ENCODE measurements at places on chromosomes 16 and 17.

GRCh38 chr16:28504707-28505404 is 1.8 kb downstream of the IL27 start:
- no peak for DNase-seq

DNA sequence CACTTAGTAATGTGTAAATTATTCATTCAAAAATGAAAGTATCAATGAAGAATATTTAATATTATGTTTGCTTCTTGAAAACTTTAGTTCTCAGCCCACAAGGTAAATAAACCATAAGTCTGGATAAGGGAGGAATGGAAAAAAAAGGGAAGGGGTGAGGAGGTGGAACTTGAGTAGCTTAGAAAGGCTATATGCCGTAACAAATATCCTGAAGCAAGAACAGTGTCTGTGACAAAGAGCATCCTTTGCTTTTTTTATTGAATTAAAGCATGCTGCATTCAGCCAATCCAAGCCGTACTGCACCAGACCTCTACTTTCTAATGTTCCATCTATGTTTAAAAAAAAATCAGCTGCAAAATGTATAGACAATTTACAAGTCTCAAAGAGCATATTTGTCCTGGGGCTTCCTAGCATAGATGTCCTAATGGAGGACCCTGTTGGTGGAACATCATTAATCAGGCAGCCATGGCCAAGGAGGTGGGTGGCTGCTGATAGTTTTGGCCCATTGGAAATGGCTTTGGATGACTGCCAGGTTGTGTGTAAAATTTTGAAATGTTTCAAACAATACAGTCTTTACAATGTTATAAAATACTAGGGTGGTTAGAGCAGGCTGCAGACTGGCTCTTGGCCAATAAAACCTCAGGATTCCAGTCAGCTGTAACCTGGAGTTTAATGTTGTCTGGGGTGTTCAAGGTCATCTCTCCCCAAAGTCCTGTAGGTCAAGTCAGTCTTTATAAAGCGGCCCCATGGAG is 895.8 kb upstream of the SOX9 start:
- no peak for DNase-seq

- no peak for DNase-seq
These were observed 231.4 kb upstream of the TNRC6C start for GRCh38 chr17:77727037-77727615.

DNA sequence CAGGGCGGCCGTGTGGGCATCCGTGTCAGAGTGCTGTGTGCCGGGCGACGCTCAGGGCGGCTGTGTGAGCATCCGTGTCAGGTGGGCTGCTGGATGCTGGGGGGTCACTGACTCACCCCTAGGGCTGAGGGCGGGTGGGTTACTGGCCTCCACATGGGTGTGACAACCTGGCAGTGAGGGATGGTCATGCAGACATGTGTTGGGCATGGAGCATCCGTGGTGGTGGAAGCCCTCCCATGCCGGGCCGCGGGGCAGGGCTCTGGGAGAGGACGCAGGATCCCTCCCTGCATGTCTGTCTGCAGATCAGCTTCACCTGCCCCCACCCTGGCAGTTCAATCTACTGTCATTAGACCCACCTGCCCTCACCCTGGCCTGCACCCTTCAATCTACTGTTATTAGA is 56.3 kb downstream of the METRNL start:
- DNase-seq = no peak

DNA sequence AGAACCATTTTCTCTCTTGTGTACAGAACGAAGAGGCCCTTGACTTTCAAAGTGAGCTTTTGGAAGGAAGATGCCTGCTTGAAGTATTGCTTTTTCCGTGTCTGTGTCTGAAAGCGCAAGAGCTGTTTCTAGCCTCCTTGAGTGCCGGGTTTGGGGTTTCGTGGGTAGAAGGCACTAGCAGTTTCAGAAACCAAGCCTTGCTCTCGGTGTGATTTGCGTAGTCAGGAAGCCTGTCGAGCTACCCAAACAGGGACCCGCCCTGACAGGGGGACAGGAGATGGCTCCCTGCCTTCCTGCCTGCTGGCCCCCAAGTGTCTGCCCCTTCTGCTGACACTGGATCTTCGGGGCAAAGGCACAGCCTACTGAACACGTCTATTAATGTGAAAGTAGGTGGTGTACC is 322.0 kb downstream of the MAF start:
- peak; percentile 45 for DNase-seq

DNA sequence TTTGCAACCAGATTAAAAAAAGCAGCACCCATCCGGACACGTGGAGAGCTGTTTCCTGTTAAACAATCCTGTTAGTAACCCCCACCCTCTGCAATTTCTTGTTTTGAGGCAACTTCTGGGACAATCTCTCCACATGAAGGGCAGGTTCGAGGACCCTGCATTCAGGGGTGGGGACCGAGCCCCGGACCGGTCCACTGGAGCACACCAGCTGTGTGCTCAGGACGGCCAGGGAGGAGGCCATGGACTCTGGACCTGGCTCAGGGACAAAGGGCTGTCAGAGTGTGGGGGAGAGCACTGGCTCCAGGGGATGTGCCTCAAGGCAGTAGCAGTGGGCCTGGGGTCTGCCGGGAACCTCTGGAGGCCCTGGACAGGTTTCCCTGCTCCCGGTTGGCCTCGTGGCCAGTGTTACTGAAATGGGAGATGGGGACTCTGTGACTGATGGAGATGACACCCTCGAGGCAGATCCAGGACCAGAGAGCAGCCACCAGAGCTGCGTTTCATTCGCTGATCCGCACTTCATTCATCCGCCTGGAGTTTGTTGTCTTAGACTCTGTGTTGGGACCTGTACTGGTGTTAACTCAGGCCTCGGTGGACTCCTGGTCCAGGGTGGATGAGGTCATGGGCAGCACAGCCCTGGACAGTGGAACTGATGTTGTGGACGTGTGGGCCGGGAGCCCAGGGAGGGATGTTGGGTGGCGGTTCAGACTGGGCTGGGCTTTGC is 2.9 kb upstream of the CPNE7 start:
- DNase-seq = no peak

DNA sequence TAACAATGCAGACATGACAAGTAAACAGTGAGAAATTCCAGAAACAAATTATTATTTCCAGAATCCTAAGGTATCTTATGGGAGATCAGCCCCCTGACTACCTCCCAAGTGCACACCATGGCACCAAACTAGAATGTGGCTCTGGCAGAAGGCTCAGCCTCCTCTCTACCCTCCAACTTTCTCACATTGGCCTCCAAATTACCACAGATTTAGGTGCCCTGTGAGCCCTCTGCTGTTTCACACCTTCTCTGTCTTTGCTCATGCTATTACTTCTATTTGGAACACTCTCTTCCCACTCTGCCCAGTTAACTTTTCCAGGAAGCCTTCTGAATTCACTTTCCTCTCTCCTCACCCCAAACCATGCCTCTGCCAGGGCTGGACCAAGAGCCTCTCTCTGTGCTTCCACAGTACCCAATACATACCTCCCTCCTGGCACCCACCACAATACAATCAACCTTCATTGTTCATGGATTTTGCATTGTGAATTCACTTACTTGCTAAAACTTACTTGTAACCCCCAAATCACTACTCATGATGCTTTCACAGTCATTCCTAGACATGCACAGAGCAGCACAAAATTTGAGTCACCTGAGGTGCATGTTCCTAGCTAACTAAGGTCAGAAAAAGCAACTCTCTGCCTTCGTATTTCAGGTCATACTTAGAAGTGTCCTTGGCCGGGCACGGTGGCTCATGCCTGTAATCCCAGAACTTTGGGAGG is 31.4 kb downstream of the SMG6 start:
- DNase-seq = no peak
